ENCODE measurements at places on chromosomes 11 and 22. TPM values are rescaled to one million over a fixed set of nuclear protein-coding genes. Genes with fewer than 3 reads are reported as not detected.

Gene SGSM1
- 3.0 TPM for polyA plus RNA-seq

Gene ACRV1
- 0.65 TPM for polyA plus RNA-seq

Gene RAG2
- not detected for polyA plus RNA-seq

Gene CHEK1
- 90.0 TPM for polyA plus RNA-seq

Gene P4HA3
- not detected for polyA plus RNA-seq

Gene PRR33
- not detected for polyA plus RNA-seq

Gene GGT5
- not detected for polyA plus RNA-seq

Gene CSNK2A3
- polyA plus RNA-seq = 0.33 TPM

Gene OR10A2
- 0.27 TPM for polyA plus RNA-seq
